CMK (cell line): ENCODE measurements at places on chromosomes 3 and 15.
A peak's percentile ranks its signal among the peaks of the same experiment; 100 is the strongest.

DNA sequence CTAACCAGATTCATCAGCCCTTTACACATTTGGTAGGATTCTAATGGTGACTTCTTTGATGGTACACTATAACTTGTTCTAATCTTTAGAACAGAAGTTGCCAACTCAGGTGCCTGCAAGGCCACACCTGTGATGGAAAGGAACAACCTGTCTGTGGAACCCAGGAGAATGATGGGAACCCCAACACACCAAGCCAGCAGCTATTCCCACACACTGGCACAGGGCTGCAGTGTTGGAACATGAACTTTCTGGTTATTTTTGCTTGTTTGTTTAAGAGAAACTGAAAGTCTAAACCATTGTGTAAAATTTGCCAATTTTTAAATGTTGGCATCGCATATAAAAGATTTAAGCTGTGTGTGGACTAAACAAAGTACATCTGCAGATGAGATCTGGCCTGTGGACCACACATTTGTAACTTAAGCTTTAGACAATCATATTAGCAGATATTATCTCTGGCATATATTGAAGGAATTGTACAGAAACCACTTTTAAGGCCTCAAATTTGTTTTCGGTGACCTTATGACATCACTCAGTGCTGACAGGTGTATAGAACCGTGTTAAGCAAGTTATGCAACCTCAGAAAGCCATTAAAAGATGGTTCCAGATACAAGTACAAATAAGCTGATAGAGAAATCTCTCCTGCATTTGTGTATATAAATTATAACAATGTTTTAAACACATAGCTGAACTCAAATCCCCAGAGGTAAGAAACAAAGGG, 242.9 kb downstream of the SLC9A9 start:
- no peak for DNase-seq

DNA sequence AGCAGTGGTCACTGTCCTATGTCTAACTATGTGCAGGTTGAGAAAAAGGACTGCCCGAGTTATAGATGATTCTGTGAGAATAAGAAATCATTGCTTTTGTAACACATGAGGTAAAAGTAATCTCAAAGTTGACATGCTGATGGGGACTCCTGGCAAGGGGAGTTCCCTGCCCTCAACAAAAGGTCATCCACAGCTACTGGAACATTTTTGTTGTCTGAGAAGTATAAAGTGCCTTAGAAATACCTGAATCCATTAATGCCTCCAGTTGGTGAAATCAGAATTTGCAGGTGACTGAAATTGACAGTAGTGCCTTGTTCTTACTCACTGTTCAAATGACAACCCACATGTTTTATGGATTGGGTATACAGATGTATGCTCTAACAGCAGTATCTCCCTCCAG, 43.7 kb upstream of the RBM5 start:
- no peak for DNase-seq

DNA sequence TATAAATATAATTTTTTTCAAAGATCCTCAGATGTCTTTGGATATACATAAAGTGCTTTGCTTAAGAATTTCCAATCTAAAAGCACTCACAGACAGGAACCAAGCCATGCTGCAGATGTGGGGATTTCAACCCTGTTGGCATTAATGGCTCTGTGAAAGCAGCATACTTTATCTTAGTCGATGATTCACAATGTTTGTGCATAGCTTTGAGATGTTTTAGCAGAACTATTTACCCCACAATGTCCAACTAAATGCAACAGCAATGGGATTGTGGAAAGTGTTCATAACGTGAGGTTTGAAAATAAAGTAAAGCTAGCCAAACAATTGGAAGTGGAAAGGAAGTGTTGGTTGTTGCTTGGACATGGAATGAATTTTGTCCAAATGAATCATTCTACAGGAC, 371.4 kb downstream of the SOX2 start:
- no peak for DNase-seq

DNA sequence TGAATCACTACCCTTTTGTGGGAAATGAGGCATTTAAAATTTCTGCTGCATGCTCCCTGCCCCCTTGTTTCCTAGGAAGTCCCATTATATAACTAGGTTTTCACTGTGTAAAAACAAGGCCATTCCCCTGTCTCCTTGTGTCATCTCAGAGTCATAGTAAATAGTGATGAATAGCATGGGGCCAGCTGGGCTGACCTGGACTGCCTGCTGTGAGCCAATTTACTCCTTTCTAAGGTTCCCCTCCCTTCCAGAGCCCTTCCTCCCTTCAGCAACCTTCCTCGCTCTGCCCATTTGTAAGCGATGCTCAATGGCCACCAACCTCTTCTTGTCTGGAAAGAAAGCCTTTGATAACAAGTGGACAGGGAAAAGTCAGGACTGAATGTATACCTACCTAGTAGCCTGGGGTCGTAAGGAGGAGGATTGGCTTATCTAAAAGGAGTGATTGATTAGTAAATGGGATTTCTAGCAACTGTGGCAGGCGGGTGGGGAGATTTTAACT, 11.7 kb downstream of the ITGA11 start:
- no peak for DNase-seq

DNA sequence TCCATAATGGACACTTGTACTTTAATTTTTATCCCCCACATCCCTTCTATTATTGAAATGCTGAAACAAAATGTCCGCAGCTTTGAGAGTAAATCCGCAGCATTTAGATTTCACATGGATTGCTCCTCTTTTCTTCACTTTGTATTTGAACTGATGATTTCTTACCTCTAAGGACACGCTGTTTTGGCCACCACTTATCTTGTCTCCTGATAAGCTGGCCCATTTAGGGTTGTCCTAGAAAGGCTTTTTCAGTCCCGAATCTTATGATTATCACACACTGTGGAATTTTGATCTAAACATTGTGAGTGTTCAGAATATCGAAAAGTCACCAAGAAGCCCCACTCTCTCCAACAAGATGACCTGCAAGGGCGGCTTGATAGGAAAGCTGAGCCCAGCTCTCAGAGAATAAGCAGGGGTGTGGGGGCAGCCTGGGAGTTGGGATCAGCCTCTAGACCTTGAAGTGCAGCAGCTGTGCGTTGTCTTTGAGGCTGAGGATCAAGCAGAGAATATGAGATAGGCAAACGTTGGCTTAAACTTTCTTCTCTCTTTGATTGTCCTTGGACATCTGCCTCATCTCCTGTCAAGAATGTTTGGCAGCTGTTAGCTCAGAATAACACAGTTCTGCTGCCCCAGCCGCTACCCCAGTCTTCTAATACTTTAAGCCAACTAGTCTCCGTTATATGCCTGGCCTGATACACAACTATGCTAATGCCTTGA, 399.7 kb upstream of the NR2F2 start:
- DNase-seq = peak; percentile 14

DNA sequence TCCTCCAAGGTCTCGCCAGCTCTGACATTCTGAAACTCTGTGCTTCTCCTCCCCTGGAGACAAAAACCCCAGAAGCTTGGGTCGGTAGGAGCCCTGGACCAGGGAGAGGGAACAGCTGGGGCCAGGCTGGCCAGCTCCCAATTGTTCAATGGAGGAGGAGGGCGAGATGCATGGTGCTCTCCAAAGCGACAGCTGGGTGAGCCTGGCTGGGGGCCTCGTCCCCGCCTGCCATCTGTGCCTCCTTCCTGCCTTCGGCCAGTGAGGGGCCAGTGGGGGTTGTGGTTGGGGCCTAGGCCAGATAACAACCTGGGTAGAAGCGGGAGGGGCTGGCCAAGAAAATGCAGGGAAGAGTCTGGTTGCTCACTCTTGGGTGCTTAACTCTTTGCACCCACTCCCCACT, 79.4 kb downstream of the CORO2B start:
- peak; percentile 17 for DNase-seq

GRCh38 chr3:20739814-20740213, 553.8 kb upstream of the SGO1 start:
- no peak for DNase-seq
